ENCODE measurements at places on chromosomes 7 and 10. TPM values are rescaled to one million over a fixed set of nuclear protein-coding genes. Genes with fewer than 3 reads are reported as not detected.

The GIMAP2 gene
- not detected for total RNA-seq

The HOXA2 gene
- total RNA-seq = 1.6 TPM

The TAS2R3 gene
- total RNA-seq = 0.72 TPM

The VIPR2 gene
- total RNA-seq = not detected

The SLC26A5 gene
- not detected for total RNA-seq

The DKK1 gene
- total RNA-seq = 74.7 TPM

The OR13A1 gene
- total RNA-seq = not detected

The NRAP gene
- not detected for total RNA-seq

The FRAT2 gene
- 2.5 TPM for total RNA-seq

The TCAF2 gene
- 3.3 TPM for total RNA-seq

The DDC gene
- not detected for total RNA-seq

The ZNF853 gene
- total RNA-seq = 3.3 TPM

The UCN3 gene
- total RNA-seq = not detected

The ITPRID1 gene
- not detected for total RNA-seq

The COL26A1 gene
- total RNA-seq = not detected

The ERV3-1 gene
- total RNA-seq = 11.8 TPM

The BHLHA15 gene
- total RNA-seq = not detected

The SLC18A3 gene
- total RNA-seq = not detected

The NAT16 gene
- total RNA-seq = not detected

The RBM20 gene
- total RNA-seq = under 0.01 TPM

The CPXM2 gene
- not detected for total RNA-seq

The MYL10 gene
- total RNA-seq = not detected

The SHTN1 gene
- 1.4 TPM for total RNA-seq

The TUBB8 gene
- not detected for total RNA-seq

The HPSE2 gene
- not detected for total RNA-seq

Measured in IMR-90 (cell line).